ENCODE measurements at places on chromosomes 16 and 17. TPM values are rescaled to one million over a fixed set of nuclear protein-coding genes. Genes with fewer than 3 reads are reported as not detected.

DNA sequence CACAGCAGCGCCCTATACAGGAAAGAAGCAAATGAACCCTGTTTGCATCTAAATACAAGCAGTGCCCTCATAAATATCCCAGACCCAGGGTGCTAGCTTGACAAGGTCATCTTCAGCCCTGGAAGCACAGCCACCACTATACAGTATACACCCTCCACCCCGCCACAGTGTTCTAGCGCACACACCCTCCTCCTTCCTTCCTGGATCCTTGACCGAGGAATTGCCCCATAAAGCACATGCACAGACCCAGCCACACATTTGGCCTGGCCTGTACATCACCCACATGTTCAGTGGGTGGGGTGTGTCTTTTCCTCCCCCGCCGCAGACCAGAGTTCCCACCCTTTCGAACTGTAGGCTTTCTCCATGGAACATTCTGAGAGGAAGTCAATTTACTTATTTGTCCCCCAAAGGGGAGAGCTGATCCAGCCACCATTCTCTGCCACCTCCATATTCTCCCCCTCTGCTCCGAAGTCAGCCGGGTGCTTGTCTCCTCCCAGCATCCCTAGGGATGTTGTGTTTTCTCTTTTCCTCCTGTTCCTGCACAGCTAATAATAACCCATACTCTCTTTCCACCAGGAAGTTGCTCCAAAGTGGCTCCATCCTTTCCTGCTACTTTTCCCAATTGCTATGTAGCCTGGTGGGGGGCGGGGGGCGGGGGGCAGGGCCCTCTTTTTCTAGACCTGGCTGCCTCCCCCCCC, 6.6 kb downstream of the ABI3 start:
- DNase-seq = no peak

KRTAP3-1 gene
- not detected for total RNA-seq

- DNase-seq = no peak
Measured at GRCh38 chr17:15920758-15921239, 24.1 kb upstream of the ADORA2B start.

- peak; percentile 81 for DNase-seq
Measured at GRCh38 chr17:2786176-2786881, 9.9 kb upstream of the RAP1GAP2 start.

SLC16A11 gene
- 2.8 TPM for total RNA-seq

DNA sequence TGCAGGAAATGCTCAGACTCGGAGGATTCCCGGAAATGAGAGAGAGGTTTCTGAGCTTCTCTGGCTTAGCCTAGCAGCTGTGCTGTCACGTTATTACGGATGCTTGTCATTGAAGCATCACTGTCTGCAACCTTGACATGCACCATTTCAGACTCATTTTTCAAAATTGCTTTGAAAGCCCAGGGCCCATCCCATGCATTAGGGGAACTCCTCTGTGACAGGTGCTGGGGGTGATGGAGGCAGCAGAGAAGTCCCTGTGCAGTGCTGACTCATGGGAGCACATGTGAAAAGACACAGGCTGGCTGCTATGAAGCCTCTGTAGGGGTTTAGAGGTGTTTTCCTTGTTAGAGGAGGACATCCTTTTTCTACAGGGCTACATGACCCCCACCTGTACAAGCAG, 214.0 kb upstream of the MPHOSPH6 start:
- DNase-seq = no peak

CDH5 gene
- 25.8 TPM for total RNA-seq

GRCh38 chr17:10022416-10022815, 117.3 kb upstream of the RCVRN start:
- no peak for DNase-seq

GRCh38 chr16:17452922-17453321, 17.8 kb downstream of the XYLT1 start:
- no peak for DNase-seq

- no peak for DNase-seq
Measured at GRCh38 chr16:3659251-3659650, 4.8 kb downstream of the DNASE1 start.

DNA sequence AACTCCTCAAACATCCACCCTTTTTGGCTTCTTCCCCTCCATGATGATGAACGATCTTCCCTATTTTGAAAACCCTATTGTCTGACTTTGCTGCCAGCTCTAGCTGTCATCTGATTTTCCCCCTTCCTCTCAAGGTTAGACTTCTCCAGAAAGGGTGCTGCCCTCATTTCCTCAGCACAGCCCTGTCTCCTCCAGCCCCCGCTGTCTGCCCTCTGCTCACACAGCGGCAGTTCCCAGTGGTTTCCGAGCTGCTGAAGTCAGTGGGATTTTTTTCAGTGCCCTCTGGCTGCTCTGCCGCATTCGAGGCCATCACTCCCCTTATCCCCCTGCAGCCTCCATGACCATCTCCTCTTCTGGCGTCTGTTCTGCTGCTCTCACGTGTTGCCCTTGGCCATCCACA, 26.6 kb upstream of the C17orf107 start:
- DNase-seq = no peak

GRCh38 chr17:63126607-63127006, 160.6 kb downstream of the TANC2 start:
- no peak for DNase-seq

KRTAP4-1 gene
- total RNA-seq = not detected

CLEC18A gene
- 2.2 TPM for total RNA-seq

GRCh38 chr16:78549366-78549765, 449.9 kb downstream of the WWOX start:
- no peak for DNase-seq

GRCh38 chr17:12067485-12067884, 46.8 kb downstream of the MAP2K4 start:
- DNase-seq = no peak

DNA sequence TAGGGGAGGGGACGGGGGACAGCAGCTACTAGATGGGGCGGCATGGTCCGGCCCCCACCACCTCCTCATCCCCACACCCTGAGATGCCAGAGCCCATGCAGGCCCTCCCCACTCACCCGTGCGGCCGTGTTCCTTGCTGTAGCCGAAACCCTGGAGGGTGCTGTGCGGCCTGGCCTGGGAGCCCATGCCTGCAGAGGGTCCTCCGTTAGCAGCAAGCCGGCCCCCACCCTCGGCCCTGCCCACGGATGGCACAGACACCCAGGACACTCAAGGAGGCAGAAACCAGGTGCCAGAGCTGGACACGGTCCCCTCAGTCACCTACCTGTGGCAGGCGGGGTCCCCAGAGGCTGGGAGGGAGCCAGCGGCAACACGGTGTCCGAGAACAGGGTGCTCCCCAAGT, 5.5 kb downstream of the TEPSIN start:
- DNase-seq = no peak

Measured in ureter (tissue), 1 donor.